ENCODE measurements at places on chromosomes 3 and 15. TPM values are rescaled to one million over a fixed set of nuclear protein-coding genes. Genes with fewer than 3 reads are reported as not detected.

The IL12A gene
- 1.2 TPM for polyA plus RNA-seq

The SOX14 gene
- polyA plus RNA-seq: not detected

The AGBL1 gene
- polyA plus RNA-seq: not detected

The KCNAB1 gene
- 5.6 TPM for polyA plus RNA-seq

The GP9 gene
- 1.4 TPM for polyA plus RNA-seq

DNA sequence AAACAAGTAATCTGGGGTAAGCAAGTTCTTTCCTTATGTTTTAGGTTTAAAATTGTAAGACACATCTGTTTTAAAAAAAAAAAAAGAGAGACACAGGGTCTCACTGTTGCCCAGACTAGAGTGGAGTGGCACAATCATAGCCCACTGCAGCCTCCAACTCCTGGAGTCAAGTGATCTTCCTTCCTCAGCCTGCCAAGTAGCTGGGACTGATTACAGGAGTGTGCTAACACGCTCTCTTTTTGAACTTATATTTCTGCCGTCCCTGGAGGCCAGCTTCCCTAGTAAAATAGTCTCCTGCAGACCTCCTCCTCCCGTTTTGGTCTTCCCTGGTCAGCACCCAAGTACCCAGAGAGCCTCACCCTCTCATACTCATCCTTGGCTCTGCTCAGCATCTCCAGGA is 35.5 kb downstream of the DCP1A start:
- DNase-seq: no peak

GRCh38 chr15:39797407-39797806 is 14.8 kb upstream of the FSIP1 start:
- DNase-seq: no peak

DNA sequence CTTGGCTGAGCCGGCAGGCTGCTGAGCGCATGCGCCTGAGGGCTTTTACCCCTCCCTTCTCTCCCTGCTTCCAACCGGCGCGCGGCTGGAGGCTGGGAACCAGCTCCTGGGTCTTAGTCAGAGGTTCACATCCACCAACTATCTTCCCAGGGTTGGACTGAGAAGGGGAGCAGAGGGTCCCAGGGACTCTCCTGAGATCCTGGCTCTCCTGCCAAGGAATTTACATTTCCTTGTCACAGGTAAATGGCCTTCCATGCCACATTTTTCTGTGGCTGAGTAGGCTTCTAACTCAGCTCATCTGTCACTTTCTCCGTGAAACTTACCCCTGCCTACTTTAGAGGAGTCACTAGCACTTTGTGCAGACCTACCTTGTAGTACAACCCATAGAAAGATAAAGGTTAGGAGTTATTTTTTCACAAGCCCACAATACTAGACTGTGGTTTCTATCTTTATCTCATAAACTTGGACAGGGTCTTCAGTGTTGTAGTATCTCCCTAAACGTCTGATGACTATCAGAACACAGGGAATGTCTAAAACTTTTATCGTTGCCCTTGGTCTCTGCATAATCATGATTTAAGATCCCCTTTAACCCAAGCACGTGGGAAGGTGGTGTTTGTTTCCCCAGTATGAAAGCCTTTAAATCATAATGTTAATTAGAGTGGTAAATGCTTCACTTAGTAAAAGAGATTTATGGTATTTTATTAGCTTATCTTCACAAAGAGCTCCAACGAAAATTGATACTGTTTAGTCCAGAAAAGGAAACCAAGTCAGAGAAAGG is 638 bp upstream of the TBC1D5 start:
- DNase-seq: no peak

DNA sequence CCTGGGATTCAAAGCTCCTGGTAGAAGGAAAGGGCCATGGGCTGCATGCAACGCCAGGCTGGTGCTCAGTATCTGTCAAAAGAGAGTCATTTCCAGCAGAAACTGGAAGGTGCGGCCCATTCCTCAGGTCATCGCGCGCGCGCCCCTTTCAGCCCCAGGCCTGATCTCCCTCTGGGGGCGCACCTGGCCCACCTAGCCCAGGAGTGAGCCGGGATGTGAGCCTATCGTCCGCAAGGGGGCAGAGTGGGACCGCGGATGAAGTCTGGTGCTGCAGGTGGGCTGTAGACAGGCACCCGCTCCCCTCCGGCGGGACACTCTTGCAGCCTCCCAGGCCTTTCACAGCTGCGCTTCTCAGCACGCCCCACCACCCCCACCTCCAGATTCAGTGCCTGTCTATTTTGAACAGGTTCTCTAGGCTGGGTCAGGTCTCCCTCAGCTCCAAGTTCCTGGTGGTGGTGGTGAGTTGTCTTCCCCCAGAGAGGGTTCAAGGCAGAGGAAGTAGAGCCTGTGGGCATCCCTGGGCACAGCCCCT is 5.8 kb upstream of the RPL29 start:
- peak; percentile 94 for DNase-seq

DNA sequence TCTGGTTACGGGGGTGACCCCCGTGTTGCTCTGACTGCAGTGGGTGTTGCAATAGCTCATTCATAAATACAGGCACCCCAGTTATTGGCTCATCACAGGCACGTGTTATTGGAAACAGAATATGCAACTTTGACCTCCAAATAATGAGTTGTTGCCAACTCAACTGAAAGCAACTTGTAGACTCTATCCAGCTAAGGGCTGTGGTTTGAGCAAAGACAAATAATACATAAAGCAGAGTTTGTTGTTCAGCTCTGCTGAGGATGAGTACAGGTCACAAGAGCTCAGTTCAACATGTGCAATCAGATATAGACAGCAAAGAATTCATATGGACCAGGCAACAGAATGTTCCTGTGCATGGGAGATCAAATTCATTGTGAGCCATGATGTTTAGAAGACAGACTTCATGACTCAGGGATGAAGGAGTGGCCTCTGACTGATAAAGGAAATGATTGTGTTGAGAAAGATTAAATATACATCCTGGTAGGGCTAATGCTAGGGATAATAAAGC is 87.6 kb upstream of the LRIG1 start:
- no peak for DNase-seq

- no peak for DNase-seq
Measured at GRCh38 chr15:60966316-60966715, 262.8 kb downstream of the RORA start.
